NCI-H774 (cell line): ENCODE measurements at places on chromosomes 4 and X.
A peak's percentile ranks its signal among the peaks of the same experiment; 100 is the strongest.

DNA sequence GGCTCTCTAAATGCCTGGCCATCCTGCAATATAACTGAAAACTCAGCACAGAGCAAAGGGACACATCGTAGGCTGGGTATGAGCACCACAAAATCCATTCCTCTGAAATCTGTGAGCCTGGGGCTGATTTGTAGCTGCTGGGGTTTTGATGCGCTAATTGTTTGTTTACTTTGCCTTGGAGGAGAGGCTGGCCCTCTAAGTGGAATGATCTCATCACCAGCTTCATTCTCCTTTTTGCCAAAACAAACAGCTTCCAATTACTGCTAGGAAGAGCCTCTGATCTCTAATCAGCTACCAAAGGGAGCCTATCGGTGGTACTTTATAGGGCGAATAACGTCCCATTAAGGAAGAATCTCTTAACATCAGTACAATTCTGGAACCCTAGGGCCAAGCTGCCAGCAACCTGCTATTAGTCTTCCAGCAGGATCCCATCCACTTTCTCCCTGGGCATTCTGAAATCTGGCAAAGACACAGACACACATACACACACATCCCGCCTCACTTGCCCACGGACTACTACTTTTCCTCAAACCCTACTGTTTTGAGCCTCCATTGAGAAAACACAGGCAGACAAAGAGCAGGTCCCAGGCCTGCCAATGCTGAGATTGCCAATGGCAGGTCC, 5.8 kb downstream of the ANOS1 start:
- peak; percentile 68 for DNase-seq

GRCh38 chrX:108601276-108601675, 135.1 kb downstream of the IRS4 start:
- DNase-seq = no peak

DNA sequence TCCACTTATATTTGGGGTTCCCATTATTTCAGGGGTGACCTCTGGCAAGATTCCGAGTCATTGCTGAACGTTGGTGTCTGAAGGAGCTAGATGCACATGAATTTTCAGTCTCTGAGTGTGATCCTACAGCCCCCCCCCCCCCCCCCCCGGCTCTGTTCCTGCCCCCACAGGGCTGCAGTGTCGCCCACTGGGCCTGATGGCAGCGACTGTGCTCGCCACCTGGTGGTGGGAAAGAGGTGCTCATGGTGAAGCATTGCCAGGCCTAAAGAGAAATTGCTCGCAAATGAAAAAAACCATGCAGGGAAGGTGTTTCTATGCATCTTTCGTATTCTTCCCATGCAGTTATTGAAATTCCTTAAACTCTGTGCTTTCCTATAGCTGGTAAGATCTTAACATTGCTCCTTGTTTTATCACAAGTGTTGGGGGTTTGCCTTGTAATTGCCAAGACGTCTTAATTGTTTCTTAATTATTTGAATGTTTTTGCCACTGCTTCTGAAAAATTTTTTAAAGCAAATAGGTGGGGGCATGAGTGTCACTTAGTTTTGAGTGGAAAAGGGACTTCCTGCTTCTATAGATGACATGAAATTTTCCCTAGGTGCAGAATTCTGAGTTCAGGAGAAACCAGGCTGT, 63.2 kb downstream of the CLDN22 start:
- DNase-seq = no peak

- DNase-seq = no peak
These were observed 39.1 kb downstream of the PDGFRA start for GRCh38 chr4:54268151-54268550.

GRCh38 chr4:183398298-183399125, 45.9 kb upstream of the CDKN2AIP start:
- peak; percentile 33 for DNase-seq

DNA sequence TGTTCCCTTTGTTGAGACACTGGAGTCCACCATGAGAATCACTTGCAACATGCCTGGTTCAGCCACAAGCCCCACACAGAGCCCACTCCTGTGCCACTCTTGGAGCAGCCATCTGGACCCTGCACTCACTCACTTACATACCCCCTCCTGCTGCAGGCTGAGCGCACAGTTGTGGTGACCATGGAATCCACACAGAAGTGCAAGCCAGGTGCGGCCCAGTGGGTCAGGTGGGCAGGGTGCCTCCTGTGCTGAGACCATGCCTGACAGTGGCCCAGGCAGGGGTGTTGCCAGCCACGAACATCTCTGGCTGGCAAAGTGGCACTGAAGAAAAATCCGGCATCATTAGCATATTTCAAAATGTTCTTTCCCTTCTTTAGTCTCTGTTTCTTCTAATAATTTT, 17.4 kb upstream of the CXorf51A start:
- no peak for DNase-seq

- no peak for DNase-seq
These were observed 390.5 kb upstream of the TECRL start for GRCh38 chr4:64799751-64800150.

GRCh38 chr4:133151691-133152329, 2.7 kb downstream of the PCDH10 start:
- DNase-seq = no peak

DNA sequence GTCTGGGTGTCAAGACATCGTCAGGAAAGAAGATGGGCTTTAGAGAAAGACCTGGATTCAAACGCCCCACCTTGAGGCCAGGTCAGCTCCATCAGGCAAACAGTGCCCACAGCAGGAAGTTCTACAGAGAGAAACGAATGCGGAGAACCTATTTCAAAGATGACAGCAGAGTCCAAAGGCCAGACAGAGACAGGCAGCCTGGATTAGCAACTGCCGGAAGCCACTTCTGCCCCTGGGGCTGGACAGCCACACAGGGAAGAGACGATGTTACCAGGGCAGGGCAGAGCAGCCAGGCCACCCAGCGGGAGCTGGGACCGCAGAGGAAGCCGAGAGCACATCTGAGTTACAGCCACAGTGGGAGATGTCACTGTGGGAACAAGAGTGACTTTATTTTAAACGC, 1.2 kb downstream of the C4orf50 start:
- no peak for DNase-seq

DNA sequence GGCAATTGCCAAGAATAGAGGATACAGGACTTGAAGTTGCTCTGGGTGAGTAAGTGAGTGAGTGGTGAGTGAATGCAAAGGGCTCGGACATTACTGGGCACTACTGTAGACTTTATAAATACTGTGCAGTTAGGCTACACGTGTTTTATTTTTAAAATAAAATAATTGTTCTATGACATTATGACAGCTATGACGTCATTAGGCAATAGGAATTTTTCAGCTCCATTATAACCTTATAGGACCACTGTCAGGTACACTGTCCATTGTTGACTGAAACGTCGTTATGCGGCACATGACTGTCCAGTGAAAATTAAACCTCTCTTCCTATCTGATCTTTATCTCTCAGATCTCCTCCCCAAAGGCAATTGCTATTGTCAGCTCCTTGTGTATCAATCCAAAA, 5.1 kb upstream of the TASL start:
- DNase-seq = no peak

DNA sequence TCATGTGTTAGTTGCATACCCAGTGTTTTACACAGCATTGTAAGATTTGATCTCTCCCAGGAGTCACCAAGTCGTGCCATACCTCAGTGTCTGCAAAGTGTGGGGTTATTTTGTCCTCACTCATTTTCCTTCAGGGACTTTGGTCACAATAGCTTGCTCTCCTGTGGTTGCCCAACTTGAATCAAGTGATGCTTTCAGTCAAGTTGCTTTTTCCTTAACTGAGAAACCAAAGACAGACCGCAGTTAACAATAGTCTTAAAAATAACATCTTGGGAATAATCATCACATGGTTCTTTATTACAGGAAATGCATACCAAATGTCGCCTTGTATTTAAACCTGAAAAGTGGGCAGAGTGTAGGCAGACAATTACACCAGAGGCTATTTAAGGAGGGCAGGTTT, 44.5 kb upstream of the NDP start:
- no peak for DNase-seq

GRCh38 chr4:76630741-76631140, 195.7 kb downstream of the SHROOM3 start:
- DNase-seq = no peak

GRCh38 chr4:91325495-91325894, 978.3 kb upstream of the GRID2 start:
- no peak for DNase-seq

DNA sequence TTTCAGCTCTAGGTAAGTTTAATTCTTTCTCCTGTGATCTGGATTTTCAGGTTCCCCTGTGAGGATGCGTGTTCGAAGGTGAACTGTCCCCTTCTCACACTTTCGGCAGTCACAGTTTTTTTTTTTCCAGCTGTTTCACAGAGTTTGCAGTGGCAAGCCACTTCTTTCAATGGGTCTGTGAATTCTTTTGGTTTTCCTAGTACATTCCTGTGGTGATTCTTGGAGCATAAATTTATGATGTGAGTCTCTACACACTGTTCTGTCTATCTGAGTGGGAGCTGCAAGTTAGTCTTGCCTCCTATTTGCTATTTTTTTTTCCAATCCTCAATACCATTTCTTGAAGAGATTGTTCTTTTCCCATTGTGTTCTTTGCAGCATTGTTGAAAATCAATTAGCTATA, 595.5 kb downstream of the RAPGEF2 start:
- no peak for DNase-seq

DNA sequence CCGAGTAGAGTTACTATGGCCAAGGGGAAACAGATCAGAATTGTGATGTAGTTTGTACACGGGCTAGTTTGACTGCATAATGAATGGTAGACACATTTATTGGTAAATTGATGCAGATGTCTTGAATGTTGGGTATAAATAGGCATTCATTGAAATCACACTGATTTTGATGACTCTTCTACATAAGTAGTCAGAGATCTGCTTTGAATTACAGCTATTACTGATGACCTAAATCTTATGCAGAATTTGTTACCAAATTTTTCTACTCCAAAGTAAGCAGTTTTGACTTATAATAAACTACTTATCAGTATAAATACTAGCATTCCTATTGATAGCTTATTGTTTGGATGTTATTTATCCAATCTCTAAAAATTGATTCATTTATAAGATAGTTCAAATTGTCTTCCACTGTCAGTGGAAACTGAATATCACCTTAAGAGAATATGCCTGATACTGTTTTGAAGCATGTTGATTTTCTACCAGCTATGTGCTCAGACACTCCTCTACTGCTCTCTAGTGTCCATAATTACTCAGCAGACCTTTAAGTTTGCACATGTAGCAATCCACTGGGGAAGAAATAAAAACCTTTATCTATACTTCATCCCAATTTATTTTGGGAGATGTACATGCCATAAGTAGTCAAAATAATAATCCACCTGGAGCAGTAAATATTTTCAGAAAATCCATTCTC, 120.3 kb downstream of the RASL11B start:
- DNase-seq = peak; percentile 20

GRCh38 chr4:1846580-1846979, 9.4 kb downstream of the LETM1 start:
- no peak for DNase-seq
